ENCODE measurements at places on chromosomes 5 and 9. TPM values are rescaled to one million over a fixed set of nuclear protein-coding genes. Genes with fewer than 3 reads are reported as not detected.

GRCh38 chr9:108496846-108497245 lies 358.9 kb downstream of the ACTL7B start:
- no peaks in the 10 kb centered on the region for H3K4me1 ChIP-seq
- H3K4me3 ChIP-seq, result no peak overlapping the region
- no peak for DNase-seq
- no peak overlapping the region for H3K27ac ChIP-seq
- H3K27me3 ChIP-seq, result no peaks in the 10 kb centered on the region

GRCh38 chr5:122999947-123000563 lies 36.5 kb downstream of the PPIC start:
- no peaks in the 10 kb centered on the region for H3K27me3 ChIP-seq
- no peaks in the 10 kb centered on the region for H3K36me3 ChIP-seq
- DNase-seq, result peak; percentile 60
- H3K4me3 ChIP-seq, result no peak overlapping the region

GRCh38 chr5:4533457-4534105 lies 606.5 kb upstream of the ADAMTS16 start:
- H3K27ac ChIP-seq, result no peak overlapping the region
- H3K4me1 ChIP-seq, result no peaks in the 10 kb centered on the region
- no peak for DNase-seq
- H3K27me3 ChIP-seq, result no peaks in the 10 kb centered on the region

- peak within 1 kb of the TSS; percentile 85 for H3K27ac ChIP-seq
- peaks cover 4% of the 10 kb centered on the region for H3K36me3 ChIP-seq
- H3K4me1 ChIP-seq, result peaks cover 41% of the 10 kb centered on the region
- peak within 1 kb of the TSS; percentile 79 for H3K4me3 ChIP-seq
- DNase-seq, result no peak
Observed at GRCh38 chr5:157575381-157576020, at the start of gene ADAM19. Gene ADAM19, minus strand, starts transcription at chr5:157575775. Its CDS starts 79 bp downstream, at chr5:157575696.

The OTP gene
- total RNA-seq, result not detected

The GDA gene
- total RNA-seq, result 0.44 TPM

The FSTL4 gene
- not detected for total RNA-seq

DNA sequence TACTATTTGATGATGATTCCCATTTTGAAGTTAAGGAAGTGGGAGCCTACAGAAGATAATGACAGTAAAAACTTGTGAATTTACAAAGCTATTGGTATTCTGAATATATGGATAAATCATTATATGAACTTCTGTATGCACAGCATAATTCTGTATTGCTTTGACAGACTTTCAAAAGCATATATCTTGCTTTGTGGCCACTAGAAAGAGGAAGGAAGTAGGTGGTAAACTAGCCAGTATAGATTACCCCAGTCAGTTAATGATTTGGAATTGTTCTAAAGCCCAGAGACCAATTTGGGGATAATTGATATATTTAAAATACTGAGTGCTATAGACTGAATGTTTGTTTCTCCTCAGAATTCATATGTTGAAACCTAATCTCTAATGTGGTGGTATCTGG lies 53.0 kb downstream of the NR2F1 start:
- H3K4me1 ChIP-seq, result no peaks in the 10 kb centered on the region
- no peak for DNase-seq
- no peak overlapping the region for H3K27ac ChIP-seq
- H3K36me3 ChIP-seq, result no peaks in the 10 kb centered on the region

The CCNO gene
- 0.28 TPM for total RNA-seq

The IFNA2 gene
- not detected for total RNA-seq

DNA sequence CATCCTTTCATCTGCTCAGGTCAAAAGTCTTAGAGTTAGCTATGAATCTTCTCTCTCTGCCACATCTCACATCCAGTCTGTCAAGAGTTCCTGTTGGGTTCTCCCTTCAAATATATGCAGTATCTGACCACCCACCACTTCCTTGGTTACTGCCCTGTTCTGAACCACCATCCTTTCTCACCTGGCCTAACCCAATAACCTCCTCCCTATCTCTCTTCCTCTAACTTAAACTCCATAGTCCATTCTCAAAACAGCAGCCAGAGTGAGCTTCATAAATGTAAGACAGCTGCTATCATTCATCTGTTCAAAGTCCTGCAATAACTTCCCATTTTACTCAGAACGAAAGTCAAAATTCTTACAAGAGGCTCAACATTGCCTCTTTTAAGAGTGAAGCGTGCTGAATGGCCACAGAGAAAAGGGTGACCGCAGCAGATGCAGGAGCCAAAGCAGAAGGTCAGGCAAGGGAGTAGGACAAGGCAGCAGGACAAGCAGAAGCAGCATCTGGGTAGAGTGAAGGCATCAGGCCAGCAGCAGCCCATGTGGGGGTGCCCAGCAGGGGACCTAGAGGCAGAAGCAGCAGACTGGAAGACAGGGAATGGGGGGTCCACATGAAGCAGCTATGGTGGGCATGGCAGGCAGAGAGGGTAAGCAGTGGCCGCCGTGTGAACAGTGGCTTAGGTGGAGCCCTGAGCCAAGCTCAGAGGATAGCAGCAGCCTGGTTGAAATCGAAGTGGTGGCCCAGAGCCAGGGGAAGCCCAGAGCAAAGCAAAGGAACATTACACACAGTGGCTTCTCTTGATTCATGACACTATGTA lies 39.3 kb upstream of the CDC42SE2 start:
- no peak overlapping the region for H3K4me3 ChIP-seq
- H3K27me3 ChIP-seq, result no peaks in the 10 kb centered on the region
- H3K36me3 ChIP-seq, result no peaks in the 10 kb centered on the region
- H3K4me1 ChIP-seq, result no peaks in the 10 kb centered on the region
- no peak overlapping the region for H3K27ac ChIP-seq

GRCh38 chr5:167071981-167072610 lies 1219.3 kb upstream of the WWC1 start:
- no peak overlapping the region for H3K27ac ChIP-seq
- no peaks in the 10 kb centered on the region for H3K27me3 ChIP-seq
- H3K4me3 ChIP-seq, result no peak overlapping the region
- no peak for DNase-seq
- H3K36me3 ChIP-seq, result no peaks in the 10 kb centered on the region

DNA sequence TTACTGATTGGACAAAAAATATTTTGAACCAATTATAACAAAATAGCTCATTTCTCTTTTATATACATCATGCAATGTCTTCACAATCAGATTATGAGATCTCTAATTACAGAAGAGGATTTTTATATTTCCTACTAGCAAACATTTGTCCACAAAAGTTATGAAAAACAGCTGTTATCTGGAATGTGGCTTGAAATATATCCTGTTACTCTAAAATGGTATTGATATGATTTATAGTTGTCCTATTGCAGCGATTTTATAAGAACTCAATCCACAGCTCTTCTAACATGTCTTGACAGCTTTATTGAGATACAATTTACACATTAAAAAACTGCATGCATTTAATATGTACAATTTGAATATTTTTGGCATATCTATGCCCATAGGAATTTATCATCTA lies 779.9 kb upstream of the ACO1 start:
- no peak for DNase-seq
- H3K4me3 ChIP-seq, result no peak overlapping the region
- no peaks in the 10 kb centered on the region for H3K27me3 ChIP-seq
- no peak overlapping the region for H3K27ac ChIP-seq

GRCh38 chr9:36177571-36177970 lies 8.4 kb downstream of the CCIN start:
- no peaks in the 10 kb centered on the region for H3K36me3 ChIP-seq
- H3K27ac ChIP-seq, result no peak overlapping the region
- peak; percentile 23 for DNase-seq
- H3K4me1 ChIP-seq, result no peaks in the 10 kb centered on the region

GRCh38 chr9:32627394-32627954 lies 8.0 kb downstream of the TAF1L start:
- no peak overlapping the region for H3K27ac ChIP-seq
- no peaks in the 10 kb centered on the region for H3K4me1 ChIP-seq
- DNase-seq, result no peak
- no peak overlapping the region for H3K4me3 ChIP-seq

DNA sequence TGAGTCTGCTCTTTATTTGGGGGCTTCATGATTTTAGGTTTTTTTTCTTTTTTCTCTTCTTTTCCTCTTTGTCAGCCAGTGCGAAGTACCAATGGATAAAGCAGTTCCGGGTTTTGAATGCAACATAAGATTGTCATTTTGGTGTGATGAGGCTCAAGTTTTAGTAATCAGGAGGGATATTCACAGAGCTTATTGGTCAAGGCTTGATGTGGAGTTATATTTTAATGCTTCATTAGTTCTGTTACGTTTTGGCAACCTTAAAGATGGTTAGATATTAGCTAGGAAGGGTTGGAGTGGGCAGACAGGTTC lies 1.4 kb downstream of the PIK3R1 start:
- H3K36me3 ChIP-seq, result no peaks in the 10 kb centered on the region
- H3K27me3 ChIP-seq, result no peaks in the 10 kb centered on the region
- H3K4me3 ChIP-seq, result peak overlapping the region; percentile 96
- H3K4me1 ChIP-seq, result peaks cover 35% of the 10 kb centered on the region
- DNase-seq, result no peak

The PRELID2 gene
- 13.9 TPM for total RNA-seq

- H3K27ac ChIP-seq, result no peak overlapping the region
- no peaks in the 10 kb centered on the region for H3K36me3 ChIP-seq
- H3K4me1 ChIP-seq, result no peaks in the 10 kb centered on the region
- no peak overlapping the region for H3K4me3 ChIP-seq
- DNase-seq, result no peak
Observed at GRCh38 chr9:89089176-89089575, 89.4 kb downstream of the SHC3 start.

DNA sequence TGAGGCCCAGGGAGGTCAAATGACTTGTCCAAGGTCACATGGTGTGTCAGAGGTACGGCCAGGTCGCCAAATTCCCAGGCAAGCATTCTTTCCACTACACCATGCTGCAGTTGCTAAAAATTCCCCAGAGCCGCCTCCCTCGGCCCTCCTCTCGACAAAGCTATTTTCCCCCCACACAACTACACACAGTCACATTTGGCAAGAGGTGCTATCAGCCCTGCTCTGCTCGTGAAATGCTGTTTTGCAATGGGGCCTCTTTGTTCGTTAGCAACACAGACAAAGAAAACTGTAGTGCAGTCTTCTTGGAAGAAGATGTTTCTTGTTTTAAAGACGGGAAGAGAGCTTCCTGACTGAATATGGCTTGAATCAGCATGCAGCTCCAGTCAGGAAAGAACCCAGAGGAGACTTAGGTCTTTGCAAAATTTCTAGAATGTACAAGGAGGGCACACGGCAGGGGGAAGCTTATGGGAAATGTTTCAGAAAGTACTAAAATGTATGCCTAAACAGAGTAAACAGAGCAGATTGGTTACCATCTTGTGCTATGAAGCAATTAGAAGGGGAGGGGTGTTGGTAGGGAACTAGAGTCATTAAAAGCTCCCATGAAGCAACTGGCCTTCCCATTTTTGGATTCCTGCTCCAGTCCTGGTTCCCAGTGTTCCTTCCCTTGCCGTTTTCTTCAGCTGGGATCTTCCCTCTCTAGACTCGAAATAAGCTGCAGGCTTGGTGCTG lies 14.2 kb downstream of the SLIT3 start:
- no peaks in the 10 kb centered on the region for H3K27me3 ChIP-seq
- H3K4me1 ChIP-seq, result no peaks in the 10 kb centered on the region
- H3K27ac ChIP-seq, result peak overlapping the region; percentile 65
- no peaks in the 10 kb centered on the region for H3K36me3 ChIP-seq
- no peak for DNase-seq

- no peak overlapping the region for H3K27ac ChIP-seq
- H3K36me3 ChIP-seq, result no peaks in the 10 kb centered on the region
- H3K27me3 ChIP-seq, result no peaks in the 10 kb centered on the region
- H3K4me3 ChIP-seq, result no peak overlapping the region
Observed at GRCh38 chr9:85303757-85304134, 438.0 kb downstream of the AGTPBP1 start.

GRCh38 chr9:70868661-70869652 lies 252.5 kb downstream of the TRPM3 start:
- no peaks in the 10 kb centered on the region for H3K36me3 ChIP-seq
- DNase-seq, result peak; percentile 59
- no peaks in the 10 kb centered on the region for H3K4me1 ChIP-seq

DNA sequence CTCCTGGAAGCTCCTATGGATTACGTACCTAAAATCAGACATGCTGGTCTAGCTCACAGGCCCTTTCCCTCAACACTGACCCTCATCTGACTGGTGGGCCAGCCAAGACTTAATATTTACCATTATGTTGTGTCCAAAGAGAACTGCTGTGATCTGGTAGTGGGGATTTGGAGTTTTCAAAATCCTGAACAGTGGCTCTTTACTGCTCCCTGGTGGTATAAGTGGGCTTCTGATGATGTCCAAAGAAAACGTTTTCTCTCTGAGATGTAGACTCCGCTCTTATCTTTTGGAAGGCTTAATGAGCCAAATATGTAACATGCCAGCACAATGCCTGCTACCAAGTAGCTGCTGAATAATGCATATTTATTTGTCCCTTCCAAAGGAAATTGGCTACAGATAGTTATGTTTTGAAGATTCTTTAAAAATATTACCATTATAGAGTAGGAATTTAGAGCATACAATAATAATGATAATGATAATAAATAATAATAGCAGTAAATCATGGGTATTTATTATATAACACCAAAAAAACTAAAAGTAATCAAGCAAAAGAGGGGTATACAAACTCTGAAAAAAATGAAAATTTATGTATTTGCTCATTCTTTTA lies 406.6 kb upstream of the TNC start:
- H3K27ac ChIP-seq, result no peak overlapping the region
- no peak for DNase-seq
- no peak overlapping the region for H3K4me3 ChIP-seq
- H3K36me3 ChIP-seq, result no peaks in the 10 kb centered on the region

GRCh38 chr9:114958021-114958843 lies 27.8 kb upstream of the TNFSF8 start:
- peak; percentile 65 for DNase-seq
- H3K27me3 ChIP-seq, result no peaks in the 10 kb centered on the region
- no peak overlapping the region for H3K4me3 ChIP-seq
- no peaks in the 10 kb centered on the region for H3K36me3 ChIP-seq
- H3K27ac ChIP-seq, result peak overlapping the region; percentile 21

The MROH2B gene
- 0.15 TPM for total RNA-seq

DNA sequence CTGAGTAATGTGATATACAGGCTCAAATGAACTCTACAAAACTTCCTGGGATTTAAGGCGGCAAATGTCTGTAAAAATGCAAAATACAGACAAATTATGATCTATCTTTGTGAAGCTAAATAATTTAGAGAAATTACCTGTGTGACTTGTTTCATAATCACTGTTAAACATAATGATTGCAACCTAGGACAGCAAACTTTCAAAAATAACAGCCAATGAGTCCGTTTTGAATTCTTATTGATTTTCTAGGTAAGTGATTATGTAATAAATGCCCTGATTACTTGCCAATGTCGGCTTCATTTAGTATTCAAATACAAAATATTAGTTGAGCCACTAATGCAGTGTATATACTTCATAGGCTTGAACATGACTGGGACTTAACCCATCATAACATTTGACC lies 238.2 kb upstream of the DAB2 start:
- H3K27me3 ChIP-seq, result no peaks in the 10 kb centered on the region
- no peak for DNase-seq
- H3K4me1 ChIP-seq, result no peaks in the 10 kb centered on the region
- H3K4me3 ChIP-seq, result no peak overlapping the region

- H3K27me3 ChIP-seq, result no peaks in the 10 kb centered on the region
- no peak for DNase-seq
- H3K36me3 ChIP-seq, result no peaks in the 10 kb centered on the region
- no peak overlapping the region for H3K27ac ChIP-seq
Observed at GRCh38 chr5:6419340-6419852, 29.3 kb upstream of the UBE2QL1 start.

GRCh38 chr5:104513121-104513602 lies 950.6 kb upstream of the NUDT12 start:
- no peak overlapping the region for H3K4me3 ChIP-seq
- no peaks in the 10 kb centered on the region for H3K36me3 ChIP-seq
- DNase-seq, result no peak
- no peaks in the 10 kb centered on the region for H3K27me3 ChIP-seq
- no peak overlapping the region for H3K27ac ChIP-seq

The SUSD3 gene
- total RNA-seq, result 11.8 TPM

- peak overlapping the region; percentile 90 for H3K27ac ChIP-seq
- H3K36me3 ChIP-seq, result no peaks in the 10 kb centered on the region
- H3K27me3 ChIP-seq, result no peaks in the 10 kb centered on the region
- peak overlapping the region; percentile 78 for H3K4me3 ChIP-seq
Observed at GRCh38 chr9:2620919-2621721, 467 bp upstream of the VLDLR start.
